ENCODE measurements at places on chromosomes 3 and 15.

DNA sequence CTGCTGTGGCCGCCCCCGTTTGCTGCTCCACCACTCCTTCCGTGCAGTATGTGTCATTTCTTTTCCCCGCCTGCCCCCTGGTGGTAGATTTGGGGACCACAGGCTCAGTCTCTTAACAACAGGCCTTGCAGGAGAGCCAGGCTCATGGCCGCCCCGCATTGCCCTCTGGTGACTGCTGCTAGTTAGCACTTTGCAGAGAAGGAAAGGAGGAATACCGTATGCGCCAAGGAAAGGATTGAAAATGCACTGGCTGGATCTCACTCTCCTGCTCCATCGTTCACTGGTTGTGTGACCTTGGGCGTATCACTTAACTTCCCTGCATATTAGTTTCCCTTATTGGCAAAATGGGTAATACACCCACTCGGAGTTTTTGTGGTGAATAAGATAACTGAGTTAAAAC, 39.3 kb upstream of the PXYLP1 start:
- DNase-seq, result peak; percentile 95

DNA sequence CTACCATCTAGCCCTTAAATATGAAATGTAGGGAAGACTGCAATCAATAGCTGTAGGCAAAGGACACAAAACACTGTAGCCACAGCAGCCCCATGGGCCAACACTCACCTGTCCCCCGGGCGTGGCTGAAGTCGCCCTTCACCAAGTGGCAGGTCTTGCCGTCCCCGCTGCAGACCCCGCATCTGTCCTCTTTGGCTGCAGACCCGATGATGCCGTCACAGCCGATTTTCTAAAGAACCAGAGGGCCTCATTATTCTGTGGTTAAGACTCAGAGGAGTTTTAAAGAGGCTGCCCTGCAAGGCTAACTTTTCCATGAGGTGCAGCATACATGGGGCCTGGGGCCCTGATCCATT, 245.6 kb downstream of the ADAMTS17 start:
- DNase-seq, result no peak

DNA sequence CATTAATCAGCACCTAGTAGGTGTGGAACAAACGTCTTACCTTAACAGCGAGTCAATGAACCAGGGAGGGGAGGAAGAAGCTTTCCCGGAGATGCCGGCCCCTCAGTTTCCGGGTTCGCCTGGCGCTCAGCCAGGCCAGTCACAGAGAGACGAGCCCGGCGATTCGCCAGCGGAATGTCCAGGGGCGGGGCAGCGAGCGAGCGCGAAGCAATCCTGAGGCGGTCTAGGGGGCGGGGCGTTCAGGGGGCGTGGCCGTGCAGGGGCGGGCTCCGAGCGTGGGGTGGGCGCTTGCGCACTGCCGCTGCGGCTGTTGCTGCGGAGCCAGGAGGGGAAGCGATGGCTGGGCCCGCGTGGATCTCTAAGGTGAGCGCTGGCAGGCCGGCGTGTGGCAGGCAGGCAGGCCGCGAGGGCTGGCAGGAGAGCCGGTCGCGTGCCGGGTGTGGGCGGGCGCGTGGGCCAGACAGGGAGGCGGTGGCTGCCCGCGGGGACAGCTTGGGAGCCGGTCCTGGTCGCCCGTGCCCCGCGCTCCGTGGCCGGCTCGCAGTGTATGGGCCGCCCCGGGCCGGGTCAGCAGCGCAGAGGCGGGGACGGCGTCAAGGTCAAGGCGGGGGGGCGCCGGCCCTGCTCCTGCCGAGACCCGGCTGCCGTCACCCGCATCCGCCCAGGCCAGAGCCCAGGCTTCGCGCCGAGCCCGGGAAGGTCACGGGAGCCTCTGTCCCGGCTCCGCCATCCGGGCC, at the start of gene IDH3A:
IDH3A (plus strand) TSS at position 295 of the 737 bp plus-strand sequence; CDS start at position 337, 42 bp downstream.
- peak; percentile 98 for DNase-seq

DNA sequence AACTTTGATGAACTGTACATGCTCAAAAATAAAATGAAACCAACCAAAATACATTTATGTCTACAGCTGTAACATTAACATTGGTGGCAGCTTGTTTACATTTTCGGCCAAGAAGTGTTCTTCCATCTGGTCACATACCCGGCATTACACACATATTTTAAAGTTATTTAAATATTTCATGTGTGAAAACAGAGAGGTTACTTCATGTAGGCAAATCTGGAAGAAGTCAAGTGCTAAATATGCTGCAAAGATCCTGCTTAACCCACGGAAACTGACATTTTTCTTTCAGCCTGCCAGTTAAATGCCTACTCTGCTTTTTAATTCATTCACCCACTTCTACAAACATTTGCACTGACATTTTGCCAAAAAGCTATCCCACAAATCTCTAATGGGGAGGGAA, 69.7 kb downstream of the MB21D2 start:
- DNase-seq, result no peak

GRCh38 chr3:192805711-192806110, 78.4 kb upstream of the FGF12 start:
- DNase-seq, result no peak

GRCh38 chr3:17033516-17034168, 148.9 kb downstream of the PLCL2 start:
- DNase-seq, result no peak

GRCh38 chr15:87564681-87565080, 691.9 kb downstream of the NTRK3 start:
- no peak for DNase-seq

- peak; percentile 28 for DNase-seq
These were observed 32.1 kb upstream of the EBLN2 start for GRCh38 chr3:73029321-73029796.

- DNase-seq, result no peak
These were observed 47.2 kb downstream of the CADM2 start for GRCh38 chr3:85005946-85006345.

- DNase-seq, result no peak
These were observed 722.5 kb upstream of the CADM2 start for GRCh38 chr3:84236261-84236660.

DNA sequence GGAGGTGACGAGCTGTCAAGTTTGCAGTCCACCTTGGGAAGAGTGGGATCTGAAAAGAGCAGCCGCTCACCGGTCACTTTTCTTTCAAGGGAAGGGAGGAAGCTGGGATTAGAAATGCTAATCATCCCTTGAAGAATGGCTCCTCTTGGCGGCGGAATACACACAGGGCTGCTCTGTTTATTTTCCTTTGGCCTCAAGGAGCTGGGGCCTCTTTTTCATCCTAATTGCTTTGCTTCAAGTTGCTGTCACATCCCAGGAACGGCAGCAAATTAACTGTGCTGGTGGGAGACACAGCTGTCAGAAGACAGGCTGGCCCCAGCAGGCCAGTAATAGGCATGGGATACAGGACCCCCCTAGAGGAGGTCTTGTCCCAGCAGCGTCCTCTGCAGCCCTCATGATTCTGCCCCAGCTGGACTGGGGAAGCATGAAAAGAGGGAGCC, 6.7 kb downstream of the KBTBD13 start:
- DNase-seq, result no peak

DNA sequence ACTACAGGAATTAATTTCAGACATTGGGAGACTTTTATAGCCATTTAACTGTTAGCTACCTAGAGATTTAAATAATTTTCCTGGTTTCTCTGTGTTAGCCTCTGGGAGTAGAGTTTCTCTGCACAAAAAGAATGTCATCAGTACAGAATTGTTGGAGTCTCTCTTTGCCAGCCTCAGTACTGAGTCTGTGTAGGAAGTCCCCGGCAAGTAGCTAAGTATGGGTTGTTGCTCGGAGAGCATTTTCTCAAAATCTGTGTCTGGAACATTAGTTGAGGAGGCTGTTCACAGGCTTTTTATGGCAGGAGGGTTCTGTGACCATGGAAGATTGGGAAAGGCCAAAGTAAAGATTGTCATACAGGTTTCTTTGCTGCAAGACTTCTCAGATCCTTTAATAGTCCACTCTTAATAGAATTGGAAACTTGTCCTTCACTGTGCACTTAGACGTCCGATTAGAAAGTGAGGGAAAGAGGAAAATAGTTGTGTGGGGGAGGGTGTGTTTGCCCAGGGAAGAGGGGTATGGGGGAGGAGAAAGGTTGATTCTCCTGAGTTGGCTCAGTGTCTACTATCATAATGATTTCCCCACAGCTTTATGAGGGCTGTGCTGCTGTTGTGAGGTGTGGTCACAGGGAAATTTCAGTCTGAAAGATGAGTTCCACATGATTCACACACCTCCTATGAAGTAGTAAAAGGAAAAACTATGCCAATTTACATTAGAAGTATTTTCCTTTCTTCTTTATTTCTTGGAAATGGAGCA, 207.1 kb downstream of the PTPRG start:
- DNase-seq, result no peak

DNA sequence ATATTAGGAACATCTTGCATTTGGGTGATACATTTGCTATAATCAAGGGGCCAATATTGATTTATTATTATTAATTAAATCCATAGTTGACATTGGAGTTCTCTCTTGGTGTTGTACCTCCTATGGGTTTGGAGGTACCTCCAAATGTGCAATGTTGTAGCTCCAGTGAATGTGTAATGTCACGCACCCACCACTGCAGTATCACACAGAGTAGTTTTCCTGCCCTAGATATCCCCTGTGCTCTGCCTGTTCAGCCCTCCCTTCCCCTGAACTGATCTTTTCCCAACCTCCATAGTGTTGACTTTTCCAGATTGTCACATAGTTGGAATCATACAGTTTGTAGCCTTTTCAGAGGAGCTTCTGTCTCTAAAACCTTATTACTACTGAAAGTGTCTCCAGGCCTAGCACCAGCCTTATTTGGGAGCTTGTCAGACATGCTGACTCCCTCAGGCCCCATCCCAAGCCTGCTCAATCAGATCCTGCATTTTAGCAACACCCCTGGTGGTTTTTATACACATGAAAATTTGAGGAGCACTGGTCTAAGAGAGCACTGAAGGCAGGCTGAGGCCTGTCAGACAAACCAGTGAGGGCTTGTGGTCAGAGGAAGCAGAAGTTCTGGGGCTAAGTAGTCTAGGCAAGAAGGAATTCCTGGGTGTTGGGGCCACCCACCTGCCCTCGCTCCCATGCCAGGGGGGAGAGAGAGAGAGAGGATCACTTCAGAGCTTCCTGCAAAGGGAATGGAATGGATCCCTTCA, 73.4 kb downstream of the SLC6A11 start:
- DNase-seq, result no peak
